ENCODE measurements at places on chromosomes 7 and 10. TPM values are rescaled to one million over a fixed set of nuclear protein-coding genes. Genes with fewer than 3 reads are reported as not detected.

DNA sequence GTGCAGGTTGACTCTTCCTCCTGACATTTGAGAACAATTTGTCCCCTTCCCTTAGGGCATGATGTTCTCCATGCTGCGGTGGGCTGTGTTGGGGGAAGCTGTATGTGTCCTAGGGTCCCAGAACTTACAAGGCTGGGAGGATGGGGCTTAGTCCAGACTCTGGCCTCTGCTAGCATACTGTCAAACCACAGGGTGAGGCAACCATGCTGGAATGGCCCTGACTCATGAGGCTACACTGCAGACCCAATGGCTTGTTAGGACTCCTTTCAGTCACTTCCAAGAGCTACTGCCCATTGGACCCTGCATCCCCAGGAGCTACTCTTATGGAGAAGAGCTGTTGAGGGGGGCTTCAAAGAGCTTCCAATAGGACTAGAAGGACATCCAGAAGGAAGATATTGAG is 20.1 kb upstream of the FAM170B start:
- H3K27ac ChIP-seq = no peak overlapping the region
- H3K4me3 ChIP-seq = no peak overlapping the region
- H3K36me3 ChIP-seq = no peaks in the 10 kb centered on the region
- no peaks in the 10 kb centered on the region for H3K4me1 ChIP-seq

- H3K27me3 ChIP-seq = no peaks in the 10 kb centered on the region
- no peak overlapping the region for H3K4me3 ChIP-seq
- no peak for DNase-seq
- H3K27ac ChIP-seq = no peak overlapping the region
- peaks cover 10% of the 10 kb centered on the region for H3K36me3 ChIP-seq
Measured at GRCh38 chr10:79354615-79355014, 7.3 kb downstream of the PPIF start.

Gene GNAT3
- not detected for total RNA-seq

Gene TMEM270
- total RNA-seq = not detected

Gene ZNF680
- total RNA-seq = 18.5 TPM
